ENCODE measurements at places on chromosomes 13 and 19. TPM values are rescaled to one million over a fixed set of nuclear protein-coding genes. Genes with fewer than 3 reads are reported as not detected.

GRCh38 chr13:113599391-113599790 lies 14.8 kb downstream of the TFDP1 start:
- no peak for DNase-seq

KIR3DL1 gene
- polyA plus RNA-seq, result not detected

GRCh38 chr13:66995203-66995611 lies 234.9 kb downstream of the PCDH9 start:
- DNase-seq, result no peak

GRCh38 chr19:49843265-49843664 lies 7.7 kb upstream of the PTOV1 start:
- DNase-seq, result no peak

RPL13A gene
- 2,436 TPM for polyA plus RNA-seq

DNA sequence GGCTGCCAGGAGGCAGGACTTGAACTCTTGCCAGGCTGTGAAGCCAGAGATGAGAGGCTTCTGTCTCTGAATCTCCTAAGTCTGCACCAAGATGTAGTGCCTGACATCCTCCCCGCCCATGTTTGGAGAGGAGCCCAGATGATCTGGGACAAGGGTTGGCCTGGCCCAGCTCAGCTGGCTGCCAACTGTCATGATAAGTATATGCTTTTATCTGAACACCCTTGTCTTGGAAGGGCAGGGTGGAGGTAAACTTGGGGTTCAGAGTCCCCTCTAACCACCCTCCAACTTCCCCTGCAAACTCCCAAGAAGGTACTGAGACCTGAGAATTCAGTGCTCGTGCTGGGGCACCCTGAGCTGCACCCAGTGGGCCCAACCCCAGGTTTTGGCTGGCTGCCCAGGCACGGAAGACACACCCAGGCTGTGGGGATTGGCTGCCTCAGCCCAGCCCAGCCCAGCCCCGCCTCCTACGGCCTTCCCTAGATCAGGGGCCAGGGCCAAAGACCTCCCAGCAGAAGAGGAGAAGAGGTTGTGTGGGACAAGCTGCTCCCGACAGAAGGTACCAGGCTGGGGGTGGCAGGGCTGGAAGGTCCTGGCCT lies at the start of gene CYP4F12:
Gene CYP4F12 (plus strand): TSS at position 508 of the 596 bp plus-strand sequence. CDS start 443 bp downstream, outside the sequence.
- no peak for DNase-seq

- no peak for DNase-seq
Observed at GRCh38 chr19:56137405-56137804, 3.7 kb upstream of the ZNF444 start.

DNA sequence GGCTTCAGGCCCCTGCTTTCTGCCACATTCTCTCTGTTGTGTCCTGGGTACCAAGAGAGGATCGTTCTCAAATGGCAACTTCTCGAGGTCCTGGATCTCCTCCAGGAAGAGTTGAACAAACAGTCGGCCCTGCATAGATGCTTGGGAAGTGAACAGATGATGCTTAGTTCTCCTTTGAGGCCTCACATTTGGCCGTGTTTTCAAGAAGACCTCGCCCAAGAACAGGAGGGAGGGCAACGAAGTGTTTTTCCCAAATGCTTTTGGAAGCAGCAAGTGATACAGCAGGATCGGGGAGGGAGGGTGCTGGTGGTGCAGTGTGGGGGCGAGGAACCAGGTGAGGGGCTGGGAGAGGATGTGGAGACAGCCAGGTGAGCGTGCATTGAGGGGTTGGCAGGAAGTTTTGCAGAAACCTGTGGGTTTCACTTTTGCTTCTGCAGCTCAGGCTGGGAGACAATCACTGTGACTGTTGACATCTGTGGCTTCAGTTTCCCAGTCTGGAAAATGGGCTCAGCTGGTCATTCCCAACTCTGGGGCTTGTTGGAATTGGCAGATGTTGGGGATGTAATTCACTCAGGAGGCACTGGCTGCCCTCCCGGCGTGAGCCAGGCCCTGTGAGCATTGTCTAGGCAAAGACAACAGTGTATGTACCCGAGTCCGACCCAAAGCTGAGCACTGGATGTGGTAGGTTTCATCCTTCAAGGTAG lies 21.6 kb downstream of the MAST3 start:
- no peak for DNase-seq

DNA sequence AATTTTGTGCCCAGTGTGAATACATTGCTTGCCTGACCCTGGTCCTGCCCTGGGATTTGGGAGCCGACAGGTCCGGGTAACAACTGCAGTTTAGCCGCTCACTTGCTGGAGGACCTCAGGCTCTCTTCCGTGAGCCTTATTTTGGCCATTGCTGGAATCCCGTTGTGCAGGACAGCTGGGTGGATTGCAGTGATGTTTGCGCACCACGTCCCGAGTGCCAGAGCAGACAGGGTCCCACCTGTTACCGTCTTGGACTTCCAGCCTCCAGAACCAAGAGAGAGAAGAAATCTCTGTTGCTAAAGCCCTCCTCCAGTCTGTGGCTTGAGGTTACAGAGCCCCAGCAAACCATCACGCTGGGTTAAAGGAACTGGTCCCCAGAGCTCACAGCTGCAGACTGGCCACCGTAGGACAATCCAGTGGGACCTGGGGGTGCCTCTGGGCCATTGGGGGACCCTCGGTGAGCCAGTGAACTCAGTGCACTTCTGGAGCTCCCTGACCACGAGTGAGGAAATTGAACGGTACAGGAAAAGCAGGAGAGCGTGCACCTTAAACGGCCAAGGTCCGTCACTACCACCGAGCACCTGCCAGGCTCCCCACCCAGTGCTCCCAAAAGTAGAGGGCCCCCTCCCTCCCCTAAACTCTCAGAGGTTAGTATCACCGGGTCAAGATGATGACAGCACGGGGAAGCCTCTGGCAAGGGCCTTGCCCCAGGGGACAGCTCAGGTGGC lies 92.9 kb downstream of the GNG7 start:
- no peak for DNase-seq

CEACAM20 gene
- polyA plus RNA-seq, result not detected
